Stimulated activated CD8-positive, alpha-beta memory T cell treated with anti-CD3 and anti-CD28 coated beads, Interleukin-7, amount 100 ng/mL, for 1 hour (primary cell): ENCODE measurements at places on chromosomes 5 and 9.

DNA sequence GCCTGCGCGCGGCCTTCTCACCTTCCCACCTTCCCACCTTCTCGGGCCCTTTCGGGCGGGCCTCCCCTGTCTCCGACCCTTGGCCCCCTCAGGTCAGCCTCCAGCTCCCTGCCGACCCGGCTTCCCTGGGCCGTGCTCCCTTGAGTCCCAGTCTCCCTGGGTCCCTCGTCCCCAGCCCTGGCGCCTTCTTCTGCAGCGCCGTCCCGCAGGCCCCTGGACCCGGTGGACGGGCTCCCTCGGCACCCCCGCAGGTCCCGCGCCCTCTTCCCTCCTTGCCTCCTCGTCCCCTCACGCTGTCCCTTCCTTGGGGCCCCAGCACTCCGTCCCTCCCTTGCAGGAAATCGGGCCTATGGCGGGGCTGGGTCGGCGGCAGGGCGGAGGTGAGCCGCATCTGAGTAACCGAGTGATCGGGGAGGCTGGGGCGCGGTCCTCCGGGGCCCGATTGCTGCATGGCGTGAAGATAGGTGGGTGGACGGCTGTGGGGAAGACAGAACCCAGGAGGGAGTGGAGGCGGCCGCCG lies 7.6 kb downstream of the ARPC5L start:
- DNase-seq: no peak

DNA sequence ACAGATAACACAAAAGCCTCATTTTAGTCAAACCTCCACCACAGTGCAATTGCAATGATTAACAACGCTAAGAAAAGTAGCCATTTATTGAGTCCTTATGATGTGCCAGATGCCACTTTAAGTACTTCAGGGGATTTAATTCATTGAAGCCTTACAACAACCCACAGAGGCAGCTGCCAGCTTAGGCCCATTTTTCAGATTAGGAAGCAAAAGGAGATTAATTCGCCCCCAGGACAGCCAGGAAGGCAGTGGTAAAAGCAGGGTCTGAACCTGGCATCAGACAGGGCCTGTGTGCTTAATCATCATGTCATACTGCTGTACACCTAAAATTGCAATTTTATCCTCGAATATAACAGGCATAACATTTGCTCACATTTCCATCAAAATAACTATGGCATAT lies 23.9 kb downstream of the MED27 start:
- no peak for DNase-seq

GRCh38 chr5:152472083-152472482 lies 67.0 kb upstream of the NMUR2 start:
- no peak for DNase-seq

DNA sequence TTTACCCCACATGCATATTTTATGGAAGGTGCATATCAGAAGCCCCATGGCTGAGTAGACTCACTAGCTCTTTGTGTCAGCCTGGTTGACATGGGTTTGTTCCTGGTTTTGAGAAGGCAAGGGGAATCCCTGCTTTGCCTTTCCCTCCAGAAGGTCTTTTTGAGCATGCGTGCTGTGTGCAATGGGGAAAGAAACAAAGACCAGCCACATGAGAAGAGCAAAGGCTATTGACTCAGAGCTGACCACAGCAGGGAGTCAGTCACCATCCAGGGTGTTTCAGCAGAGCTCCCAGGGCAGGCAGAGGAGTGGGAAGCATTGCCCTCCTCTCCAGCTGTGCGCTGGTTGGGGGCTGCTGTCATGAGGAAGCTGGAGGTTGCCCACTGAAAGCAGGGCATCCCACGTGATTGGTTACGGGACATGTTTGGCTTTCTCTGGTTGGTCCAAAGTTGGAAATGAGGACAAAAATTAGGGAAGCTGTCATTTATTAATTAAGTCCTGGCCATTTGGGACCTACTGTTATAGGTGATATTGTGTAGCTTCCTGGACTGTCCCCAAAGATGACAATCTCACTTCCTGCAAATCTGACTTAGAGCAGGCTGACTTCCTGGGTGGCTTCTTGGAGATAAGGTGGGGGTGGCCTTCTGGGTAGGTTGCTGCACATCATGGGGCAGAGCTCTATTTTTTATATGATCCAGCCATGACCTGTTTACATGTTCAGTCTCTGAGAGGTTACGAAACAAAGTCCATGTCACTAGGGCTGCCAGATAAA lies 48.9 kb upstream of the TDRD7 start:
- DNase-seq: no peak

DNA sequence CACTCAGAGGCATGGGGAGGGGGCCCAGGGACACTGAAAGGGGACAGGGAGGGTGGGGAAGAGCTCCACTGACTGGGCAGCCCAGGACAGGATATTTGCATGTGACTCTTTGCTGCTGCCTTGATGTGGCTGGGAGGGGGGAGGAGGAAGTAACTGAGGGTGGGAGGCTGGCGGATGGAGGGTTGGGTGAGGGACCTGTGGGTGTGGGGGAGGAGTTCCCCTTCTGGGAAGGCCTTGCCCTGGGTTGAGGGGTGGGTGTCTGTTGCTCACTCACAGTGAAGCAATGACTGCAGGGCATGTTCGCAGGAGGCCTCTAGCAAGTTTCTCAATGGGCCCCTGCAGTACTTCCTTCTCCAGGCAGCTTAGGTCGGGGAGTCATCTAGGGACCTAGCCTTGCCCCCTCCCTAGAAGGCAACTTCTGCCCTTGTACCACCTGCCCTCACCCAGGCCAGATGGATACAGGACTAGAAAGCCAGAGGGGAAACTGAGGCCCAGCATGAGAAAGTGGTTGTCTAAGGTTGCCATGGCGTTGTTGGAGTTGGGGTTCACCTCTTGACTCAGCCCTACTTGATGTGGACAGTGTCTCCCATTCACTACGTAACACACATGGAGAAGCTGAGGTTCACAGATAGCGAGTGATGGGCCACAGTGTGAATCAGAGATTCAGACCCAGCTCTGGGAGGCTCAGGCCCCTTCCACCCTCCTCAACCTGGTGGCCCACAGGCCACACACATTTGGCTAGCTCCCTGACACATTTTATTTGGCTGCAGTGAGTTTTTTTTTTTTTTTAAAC lies 3.0 kb downstream of the GRK6 start:
- DNase-seq: peak; percentile 67

- no peak for DNase-seq
Measured at GRCh38 chr5:89128906-89129625, 246.1 kb upstream of the MEF2C start.

DNA sequence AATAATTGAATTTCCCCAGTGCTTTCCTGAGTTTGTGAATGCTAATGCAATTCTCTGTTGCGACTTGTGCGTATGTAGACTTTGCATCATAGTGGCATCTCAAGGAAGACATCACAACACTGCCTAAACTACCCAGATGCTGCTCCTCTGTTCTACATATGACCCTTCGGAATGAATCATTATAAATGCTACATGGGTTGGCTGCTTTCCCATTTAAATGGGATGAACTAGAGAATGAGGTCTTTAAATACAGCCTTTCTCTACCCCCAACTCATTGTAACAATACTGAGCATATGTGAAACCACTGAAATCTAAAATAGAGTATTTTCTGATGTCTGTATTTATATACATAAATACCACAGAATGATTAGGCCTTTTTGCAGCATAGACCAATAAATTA lies 136.6 kb upstream of the ICE1 start:
- DNase-seq: no peak

- no peak for DNase-seq
Measured at GRCh38 chr5:81167544-81167943, 65.6 kb upstream of the CKMT2 start.

GRCh38 chr5:128007939-128008338 lies 75.6 kb upstream of the SLC12A2 start:
- no peak for DNase-seq

DNA sequence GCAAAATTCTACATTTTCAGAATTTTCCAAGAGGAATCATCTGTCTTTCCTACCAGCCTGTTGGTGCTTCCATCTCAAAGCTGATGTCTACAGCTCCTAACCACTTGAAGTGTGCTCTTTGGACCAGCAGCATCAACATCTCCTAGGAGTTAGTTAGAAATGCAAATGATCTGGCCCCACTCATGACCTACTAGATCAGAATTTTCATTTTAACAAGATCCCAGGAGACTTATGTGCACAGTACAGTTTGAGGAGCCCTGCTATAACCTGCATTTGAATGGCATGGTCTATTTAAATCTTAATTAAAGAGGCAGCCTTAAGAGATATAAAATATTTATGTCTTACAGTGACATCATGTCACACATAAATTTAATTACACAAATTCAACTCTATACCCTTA lies 33.8 kb downstream of the ITK start:
- DNase-seq: no peak

- DNase-seq: no peak
Measured at GRCh38 chr5:122312591-122313406, 762 bp downstream of the SNCAIP start.

DNA sequence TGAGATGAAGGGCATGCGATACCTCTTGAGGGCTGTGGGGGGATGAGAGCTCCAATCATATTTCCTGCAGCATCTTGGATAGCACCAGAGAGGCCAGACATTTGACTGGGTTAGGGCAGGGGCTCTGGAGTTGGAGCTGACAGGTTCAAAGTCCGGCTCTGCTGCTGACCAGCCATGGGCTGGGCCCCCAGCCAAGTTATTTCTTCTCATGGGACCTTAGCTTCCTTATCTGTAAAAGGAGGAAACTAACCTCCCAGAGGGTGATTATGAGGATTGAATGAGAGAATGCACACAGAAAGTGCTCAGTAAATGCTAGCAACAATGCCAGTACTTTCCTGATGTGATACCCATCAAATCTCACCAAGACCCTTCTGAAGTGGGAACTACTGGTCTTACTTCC lies 65.2 kb upstream of the SLC25A51 start:
- no peak for DNase-seq

DNA sequence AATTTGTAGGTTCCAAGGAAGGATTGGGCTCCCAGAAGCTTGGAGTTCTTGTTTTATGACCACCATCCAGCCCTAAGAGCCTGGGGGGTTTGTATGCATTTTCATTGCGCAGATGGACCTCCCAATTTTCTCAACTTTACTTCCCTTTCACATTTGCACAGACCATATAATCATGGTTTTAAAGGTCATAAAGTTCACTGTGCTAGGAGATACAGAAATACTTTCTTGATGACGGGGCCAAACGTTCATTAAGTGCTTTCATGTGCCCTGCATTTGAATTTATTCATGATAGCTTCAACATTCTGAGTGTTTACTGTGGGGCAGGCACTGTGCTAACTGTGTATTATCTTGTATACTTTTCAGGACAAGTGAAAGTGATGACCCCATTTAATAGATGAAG lies 51.5 kb downstream of the WWC1 start:
- DNase-seq: no peak

GRCh38 chr5:150783422-150783928 lies 4.9 kb downstream of the SMIM3 start:
- no peak for DNase-seq

DNA sequence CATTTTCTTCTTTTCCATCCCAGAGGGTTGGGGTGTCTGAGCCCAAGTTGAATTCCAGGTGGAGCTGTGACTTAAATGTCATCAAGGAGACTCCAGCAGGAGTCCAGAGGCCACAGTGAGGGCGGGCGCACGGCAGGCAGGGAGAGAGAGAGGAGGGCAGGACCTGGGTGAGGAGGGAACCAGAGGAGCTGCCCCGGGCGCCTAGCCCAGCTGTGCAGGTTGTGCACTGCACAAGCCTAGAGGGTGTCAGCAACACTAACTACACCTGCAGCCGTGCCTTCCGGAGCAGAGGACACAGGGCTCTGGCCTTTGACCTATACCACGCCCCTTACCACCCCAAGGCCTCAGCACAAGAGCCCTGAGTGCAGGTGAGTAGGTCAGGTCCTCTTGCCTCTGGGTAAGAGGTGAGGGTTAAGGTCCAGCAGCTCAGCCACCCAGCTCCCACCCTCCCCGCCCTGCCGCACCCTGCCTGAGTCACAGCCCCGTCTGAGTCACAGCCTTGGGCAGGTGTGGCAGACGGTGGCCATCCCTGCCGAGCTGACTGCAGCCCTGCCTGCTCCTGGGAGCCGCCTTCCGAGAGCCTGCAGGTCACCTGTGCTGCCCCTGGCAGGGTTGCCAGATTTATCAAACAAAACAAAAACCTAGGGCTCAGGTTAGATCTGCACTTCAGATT lies 6.4 kb upstream of the AGPAT2 start:
- no peak for DNase-seq

- no peak for DNase-seq
Measured at GRCh38 chr9:72971411-72971810, 18.6 kb upstream of the ALDH1A1 start.

DNA sequence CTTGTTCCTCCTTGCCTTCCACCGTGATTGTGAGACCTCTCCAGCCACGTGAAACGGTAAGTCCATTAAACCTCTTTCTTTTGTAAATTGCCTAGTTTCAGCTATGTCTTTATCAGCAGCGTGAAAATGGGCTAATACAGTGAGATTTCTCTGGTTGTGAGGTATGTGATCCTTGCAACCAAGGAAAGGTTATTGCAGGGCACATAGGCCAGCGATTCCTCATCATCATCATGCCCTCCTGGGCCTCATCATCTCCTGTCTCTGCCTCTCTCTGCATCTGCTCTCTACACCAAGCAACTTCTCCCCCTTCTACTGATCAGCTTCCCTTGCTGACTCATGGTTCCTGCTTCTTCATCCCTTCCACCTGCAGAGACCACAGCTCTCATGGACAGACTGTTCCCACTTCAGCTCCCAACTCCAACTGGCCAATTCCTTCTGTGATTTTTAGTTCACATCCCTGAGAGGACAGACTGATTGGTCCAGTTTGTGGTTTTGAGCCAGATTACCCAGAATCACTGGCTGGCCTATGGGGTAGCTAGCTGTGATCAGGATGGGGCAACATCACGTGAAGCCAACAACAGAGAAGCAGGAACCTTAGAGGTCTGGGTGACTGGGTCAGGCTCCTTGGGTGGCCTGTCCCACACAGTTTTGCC lies 53.1 kb downstream of the LIX1 start:
- DNase-seq: no peak

DNA sequence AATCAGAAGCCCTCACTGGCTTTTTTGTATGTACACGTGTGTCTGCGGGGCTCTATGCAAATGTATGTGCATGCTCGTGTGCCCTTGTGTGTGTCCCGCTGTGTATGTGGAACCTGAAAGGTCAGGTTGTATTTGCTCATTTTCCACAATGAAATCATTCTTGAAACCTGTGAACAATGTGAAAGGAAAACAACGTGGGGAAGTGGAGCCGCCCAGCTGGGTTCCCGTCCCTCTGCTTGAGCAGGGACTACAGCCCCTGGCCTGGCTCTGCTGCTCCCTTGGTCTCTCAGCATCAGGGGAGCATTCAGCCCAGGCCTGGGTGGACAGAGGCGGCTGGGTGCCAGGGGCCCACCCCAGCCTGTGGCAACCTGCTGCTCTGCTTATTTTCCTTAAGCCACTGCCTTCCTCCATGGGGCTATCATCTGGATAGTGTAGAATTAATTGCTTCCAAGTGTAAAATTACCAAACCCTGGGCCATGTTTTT lies 3.0 kb downstream of the ECSCR start:
- no peak for DNase-seq
